Cortex of kidney (tissue), 1 donor: ENCODE measurements at places on chromosomes 16 and 17.

- no peak for DNase-seq
Measured at GRCh38 chr16:4160658-4161430, 44.6 kb upstream of the ADCY9 start.

- no peak for DNase-seq
Measured at GRCh38 chr17:43456661-43457361, 27.0 kb upstream of the DHX8 start.

DNA sequence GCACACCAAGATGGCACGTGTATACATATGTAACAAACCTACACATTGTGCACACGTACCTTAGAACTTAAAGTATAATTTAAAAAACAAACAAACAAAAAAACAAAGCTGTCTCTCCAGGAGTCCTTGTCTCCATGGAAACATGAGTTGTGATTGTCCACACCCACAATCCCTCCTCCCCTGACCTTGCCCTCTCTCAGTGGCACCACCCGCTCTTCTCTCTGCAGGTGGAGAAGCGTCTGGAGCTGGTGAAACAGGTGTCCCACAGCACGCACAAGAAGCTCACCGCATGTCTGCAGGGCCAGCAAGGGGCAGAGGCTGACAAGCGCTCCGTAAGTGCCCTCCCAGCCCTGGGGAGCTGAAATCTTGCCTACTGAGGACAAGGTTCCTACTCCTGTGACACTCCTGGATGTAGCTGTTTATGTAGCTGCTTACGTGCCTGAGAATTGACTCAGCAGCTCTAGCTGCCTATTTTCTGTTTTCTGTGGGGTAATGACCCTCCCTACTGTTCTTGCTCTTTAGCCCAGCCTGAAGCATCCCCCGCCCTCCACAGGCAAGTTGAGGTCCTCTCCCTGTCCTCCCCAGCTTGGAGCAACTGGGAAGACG is 107.0 kb downstream of the ARHGAP44 start:
- DNase-seq: no peak

GRCh38 chr17:40963838-40964237 is 2.9 kb downstream of the KRT39 start:
- no peak for DNase-seq

DNA sequence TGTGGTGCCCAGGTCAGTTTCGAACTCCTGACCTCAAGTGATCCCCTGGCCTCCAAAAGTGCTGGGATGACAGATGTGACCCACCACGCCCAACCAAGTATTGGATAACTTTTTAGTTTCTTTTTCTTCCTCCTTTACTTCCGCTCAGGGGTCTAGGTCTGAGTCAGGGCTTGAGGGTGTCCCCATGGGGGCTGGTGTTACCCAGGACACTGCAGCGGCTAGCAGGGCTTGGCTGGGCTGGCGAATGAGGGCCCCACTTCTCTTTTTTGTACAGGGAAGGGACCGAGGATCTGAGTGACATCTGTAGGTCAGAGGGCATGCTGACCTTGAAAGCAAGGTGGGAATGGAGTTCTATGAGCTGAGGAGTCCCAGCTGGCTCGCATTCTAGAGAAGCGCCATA is 24.9 kb downstream of the RAB11FIP3 start:
- no peak for DNase-seq

DNA sequence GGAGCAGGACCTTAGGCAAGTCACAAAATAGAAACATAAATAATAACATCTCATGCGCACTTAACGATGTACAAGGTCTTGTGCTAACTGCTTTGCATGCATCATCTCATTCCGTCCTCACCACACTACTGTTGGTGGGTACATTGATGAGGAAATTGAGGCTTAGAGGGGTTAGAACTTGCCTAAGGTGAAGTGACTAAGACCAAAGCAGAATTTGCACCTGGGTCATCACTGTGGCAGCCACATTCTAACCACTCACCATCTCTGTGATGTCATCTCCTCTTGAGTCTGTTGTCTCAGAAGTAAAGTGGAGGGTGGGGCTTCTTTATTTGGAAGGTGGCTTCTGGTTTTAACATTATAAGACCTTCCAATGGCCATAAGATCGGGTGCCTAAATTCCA is 20.4 kb upstream of the TRIM25 start:
- DNase-seq: no peak
